ENCODE measurements at places on chromosomes 12 and 14.
A peak's percentile ranks its signal among the peaks of the same experiment; 100 is the strongest.

- DNase-seq, result no peak
These were observed 32.7 kb upstream of the PRPF39 start for GRCh38 chr14:45051180-45051579.

DNA sequence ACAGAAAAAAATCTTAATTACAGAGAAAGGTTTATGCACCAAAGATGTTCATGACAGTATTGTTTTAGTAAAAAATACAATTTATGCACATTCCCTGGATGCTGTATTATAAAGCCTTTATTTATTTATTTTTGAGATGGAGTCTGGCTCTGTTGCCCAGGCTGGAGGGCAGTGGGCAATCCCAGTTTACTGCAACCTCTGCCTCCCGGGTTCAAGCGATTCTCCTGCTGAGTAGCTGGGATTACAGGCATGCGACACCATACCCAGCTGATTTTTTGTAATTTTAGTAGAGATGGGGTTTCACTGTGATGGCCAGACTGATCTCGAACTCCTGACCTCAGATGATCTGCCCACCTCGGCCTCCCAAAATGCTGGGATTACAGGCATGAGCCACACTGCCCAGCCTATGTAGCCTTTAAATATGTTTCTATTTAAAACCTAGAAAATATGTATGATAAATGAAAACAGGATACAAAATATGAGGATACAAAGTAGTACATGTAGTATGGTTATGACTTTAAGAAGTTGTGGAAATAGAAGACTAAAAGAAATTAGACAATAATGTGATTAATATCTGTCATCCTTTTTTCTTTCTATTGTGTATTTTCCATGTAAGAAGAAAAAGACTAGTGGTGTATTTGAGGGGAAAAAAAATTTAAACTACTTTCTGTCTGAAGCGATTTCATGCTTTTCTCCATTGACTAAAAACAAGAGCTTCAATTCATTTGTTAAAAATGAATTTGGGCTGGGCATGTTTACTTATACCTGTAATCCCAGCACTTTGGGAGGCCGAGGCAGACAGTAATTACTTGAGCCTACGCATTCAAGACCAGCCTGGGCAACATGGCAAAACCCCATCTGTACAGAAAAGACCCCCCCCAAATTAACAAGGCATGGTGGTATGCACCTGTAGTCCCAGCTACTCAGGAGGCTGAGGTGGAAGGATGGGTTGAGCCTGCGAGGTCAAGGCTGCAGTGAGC is 13.1 kb downstream of the ATF1 start:
- DNase-seq, result no peak

DNA sequence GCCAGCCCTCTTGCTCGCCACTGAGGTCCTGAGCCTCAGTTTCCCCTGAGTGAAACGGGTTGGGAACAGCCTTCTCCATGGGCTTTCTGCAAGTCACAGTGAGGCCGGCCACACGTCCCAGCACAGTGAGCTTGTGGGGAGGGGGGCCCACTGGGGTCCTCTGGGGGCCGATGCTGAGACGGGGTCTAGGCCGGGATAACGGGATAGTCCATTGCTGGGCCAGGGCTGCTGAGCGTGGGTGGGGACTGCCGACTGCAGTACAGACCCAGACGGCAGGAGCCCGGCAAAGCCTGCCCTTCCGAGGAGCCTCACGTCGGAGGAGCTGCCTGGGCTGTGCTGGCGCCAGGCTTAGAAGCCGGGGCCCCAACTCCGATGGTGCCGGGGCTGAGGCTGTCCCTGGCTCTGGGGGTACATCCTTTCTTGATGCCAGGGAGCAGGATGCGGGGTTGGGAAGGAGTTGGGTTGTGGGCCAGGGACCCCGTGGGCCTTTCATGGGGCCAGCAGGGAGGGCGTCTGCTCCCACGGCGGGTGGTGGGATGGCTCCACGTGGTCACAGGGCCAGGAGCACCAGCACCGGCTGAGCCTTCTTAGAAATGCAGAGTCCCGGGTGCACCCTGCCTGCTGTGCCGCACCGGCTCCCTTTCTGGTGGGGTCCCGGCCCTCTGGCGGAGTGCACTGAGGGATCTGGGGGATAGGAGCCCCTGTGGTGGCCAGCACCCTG is 24.2 kb downstream of the NOC4L start:
- DNase-seq, result no peak

DNA sequence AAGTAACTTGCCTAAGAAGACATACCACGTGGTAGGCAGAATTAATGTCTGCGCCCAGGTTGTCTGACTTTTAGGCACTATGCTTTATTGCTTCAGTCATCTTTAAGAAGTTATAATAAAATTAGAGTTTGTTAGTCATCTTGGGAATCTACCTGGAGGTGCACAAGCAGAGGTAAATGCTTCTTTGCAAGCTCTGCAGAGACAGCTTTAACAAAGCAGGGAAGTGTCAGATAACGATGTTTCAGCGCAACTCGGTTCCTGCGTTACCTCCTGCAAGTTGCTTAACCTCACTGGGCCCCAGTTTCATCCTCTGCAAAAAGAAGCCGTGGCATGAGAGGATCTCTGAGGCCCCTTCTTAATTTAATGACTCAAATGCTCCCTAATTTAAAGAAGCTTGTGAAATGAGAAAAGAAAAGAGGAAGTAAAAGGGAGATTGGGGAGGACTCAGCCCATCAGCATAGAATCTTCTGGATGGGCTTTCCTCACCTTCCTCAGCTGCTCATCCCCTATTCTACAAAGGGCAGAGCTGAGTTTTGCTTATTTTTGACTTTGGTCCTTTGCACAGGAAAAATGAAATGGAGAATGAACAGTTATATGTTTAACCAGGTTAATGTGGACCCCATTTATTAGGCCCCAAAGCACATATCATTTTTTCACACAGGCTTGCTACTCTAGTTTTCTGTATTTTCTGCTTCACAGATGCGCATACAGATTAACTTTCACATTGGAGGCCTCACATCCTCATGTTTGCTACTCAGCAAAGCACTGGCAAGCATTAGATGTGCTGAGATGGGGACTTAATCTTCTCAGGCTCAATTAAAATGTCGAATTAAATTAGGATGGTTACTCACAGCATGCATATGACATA is 5.1 kb downstream of the ARHGDIB start:
- no peak for DNase-seq

GRCh38 chr12:104276273-104277131 is 27.0 kb upstream of the EID3 start:
- peak; percentile 34 for DNase-seq

- DNase-seq, result peak; percentile 58
These were observed 132.9 kb upstream of the DAAM1 start for GRCh38 chr14:59055439-59056045.

- no peak for DNase-seq
These were observed 90.9 kb downstream of the GALNT9 start for GRCh38 chr12:132238488-132238854.

- DNase-seq, result no peak
These were observed 421.1 kb upstream of the RGS6 start for GRCh38 chr14:71511152-71511551.

- peak; percentile 40 for DNase-seq
These were observed 43.9 kb upstream of the MDM1 start for GRCh38 chr12:68375756-68376695.

GRCh38 chr12:62925680-62926079 is 9.3 kb downstream of the PPM1H start:
- DNase-seq, result no peak

DNA sequence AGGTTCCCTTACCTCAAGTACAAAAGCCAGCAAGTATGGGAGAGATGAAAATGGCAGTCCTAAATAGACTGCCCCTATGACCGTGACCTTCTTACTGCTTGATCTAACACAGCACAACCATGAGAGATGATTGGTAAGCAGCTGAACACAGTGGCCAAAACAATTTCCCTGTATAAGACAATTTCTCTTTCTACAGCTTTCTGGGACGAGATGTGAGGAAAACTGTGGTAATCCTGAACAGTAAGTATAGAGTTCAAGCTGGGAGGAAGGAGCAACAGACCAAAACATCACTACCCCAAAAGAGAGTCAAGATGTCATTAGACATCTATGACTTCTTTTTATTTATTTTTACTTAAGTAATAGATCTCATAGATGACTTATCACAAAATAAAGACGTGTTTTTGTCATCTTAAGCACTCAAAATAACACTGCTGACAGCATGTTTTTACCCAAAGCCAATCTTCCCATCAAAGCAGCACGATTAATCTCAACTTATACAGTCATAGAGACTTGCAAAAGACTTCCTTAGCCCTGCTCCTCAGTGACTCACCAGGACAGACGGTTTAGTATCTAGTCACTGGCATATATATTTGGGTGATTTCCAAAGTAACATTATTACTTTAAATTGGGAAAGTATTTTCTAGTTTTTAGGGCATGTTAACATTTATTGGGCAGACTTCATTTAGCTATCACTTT is 3.7 kb downstream of the TMEM52B start:
- no peak for DNase-seq

- DNase-seq, result no peak
These were observed 27.6 kb downstream of the MAPKAPK5 start for GRCh38 chr12:111869671-111870070.

- no peak for DNase-seq
These were observed 36.3 kb upstream of the ALDH2 start for GRCh38 chr12:111730420-111730819.

GRCh38 chr12:128811806-128812205 is 12.0 kb downstream of the SLC15A4 start:
- no peak for DNase-seq

DNA sequence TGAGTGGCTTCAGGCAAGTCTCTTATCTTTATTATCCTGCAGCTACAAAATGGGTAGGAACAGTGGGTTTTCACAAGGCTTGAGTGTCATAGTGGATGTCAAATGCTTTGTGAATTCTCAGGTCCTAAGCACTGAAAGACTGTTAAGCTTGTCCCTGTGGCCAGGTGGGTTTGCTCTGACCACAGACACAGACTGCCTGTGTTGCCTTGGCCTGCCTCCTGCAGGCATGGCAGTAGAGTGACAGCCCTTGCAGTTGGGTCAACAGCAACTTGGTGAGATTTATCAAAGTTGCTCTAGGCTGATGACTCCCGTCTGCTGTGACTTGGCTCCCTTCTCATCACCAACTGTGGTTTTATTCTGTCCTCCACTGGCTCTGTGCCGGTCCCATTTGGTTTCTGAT is 520.0 kb upstream of the CCDC196 start:
- no peak for DNase-seq

DNA sequence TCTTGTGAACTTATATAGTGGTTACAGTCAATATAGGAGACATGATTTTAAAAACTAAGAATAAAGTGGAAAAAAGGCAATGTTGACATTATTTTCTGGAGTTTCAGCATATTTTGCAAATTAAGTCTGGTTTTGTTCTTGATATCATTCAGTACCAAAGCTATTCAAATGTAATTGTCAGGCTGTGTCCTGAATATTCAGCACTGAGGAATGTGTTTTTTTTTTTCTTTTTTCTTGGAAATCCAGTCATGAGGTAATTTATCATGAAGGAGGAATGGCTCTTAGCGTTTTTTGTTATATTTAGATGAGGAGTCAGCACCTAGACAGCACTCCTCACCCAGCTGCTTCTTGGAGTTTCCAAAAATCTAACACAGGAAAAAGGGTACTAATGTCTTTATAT is 225.5 kb downstream of the CCDC91 start:
- DNase-seq, result no peak

- no peak for DNase-seq
These were observed 12.9 kb upstream of the DCD start for GRCh38 chr12:54661048-54661447.

GRCh38 chr12:29380536-29381523 is at the start of gene ERGIC2:
Gene ERGIC2 (minus strand): TSS chr12:29381172. CDS start chr12:29371633, 9,539 bp downstream.
- DNase-seq, result peak; percentile 91

GRCh38 chr12:96985515-96986362 is 78.7 kb downstream of the NEDD1 start:
- DNase-seq, result peak; percentile 86

DNA sequence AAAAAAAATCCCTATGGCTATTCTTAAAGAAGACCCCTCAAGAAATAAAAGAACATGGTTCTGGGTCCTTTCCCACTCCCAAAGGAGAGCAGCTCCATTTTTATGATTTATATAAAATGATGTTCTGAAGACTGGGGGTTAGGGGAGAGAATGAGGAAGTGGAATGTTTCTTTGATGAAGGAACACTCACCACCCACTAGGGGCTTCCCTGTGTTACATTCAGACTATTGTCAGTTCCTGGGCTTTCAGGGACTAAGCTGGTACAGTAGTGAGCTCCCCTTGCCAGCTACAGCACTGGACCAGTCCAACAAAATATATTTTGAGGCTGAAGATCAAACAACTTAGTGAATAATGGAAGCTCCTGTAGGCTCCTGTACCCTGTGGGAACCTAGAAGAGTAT is 98.9 kb downstream of the HMGA2 start:
- no peak for DNase-seq

DNA sequence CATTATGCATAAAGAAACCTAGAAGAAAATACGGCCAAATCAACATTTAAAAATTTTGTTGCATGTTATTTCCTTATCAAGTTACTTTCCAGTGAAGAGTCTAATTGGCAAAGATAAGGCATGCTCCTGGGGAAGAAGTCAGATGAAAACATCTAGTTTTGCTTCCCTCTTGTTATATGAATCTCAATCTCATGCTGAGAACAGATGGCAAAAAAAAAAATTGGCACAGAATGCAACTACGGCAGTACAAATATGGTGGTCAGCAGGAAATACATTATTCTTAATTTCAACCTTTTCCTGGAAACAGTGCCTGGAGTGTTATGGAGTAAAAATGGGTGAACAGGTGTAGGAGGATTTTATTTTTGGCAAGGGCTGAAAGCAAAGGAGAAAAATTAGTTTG is 32.8 kb downstream of the HECTD4 start:
- no peak for DNase-seq

GRCh38 chr12:12020762-12021161 is 50.0 kb upstream of the BCL2L14 start:
- DNase-seq, result no peak
